DMS153 (cell line): ENCODE measurements at places on chromosomes 7 and 10.

GRCh38 chr10:89937494-89937893 is 236.1 kb downstream of the KIF20B start:
- no peak for DNase-seq

GRCh38 chr10:59234194-59234593 is 57.8 kb downstream of the PHYHIPL start:
- no peak for DNase-seq

DNA sequence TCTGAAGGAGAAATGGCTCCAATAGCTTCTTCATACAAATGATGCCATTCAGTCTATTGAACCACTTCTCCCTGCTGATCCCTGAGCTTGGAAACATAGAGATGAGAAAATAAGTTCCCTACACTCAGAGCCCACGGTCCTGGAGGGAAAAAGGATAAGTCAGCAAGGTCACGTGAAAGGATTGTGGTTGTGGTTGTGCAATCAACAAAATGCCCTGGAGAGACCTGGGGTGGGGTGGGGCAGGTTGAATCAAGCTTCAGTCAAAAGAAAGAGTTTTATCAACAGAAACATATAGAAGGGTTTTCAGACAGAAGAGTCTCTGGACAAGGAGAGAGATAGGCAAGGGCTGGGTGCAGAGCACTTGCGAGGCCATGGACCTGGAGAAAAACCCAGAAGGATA is 30.1 kb downstream of the C10orf90 start:
- DNase-seq = no peak

DNA sequence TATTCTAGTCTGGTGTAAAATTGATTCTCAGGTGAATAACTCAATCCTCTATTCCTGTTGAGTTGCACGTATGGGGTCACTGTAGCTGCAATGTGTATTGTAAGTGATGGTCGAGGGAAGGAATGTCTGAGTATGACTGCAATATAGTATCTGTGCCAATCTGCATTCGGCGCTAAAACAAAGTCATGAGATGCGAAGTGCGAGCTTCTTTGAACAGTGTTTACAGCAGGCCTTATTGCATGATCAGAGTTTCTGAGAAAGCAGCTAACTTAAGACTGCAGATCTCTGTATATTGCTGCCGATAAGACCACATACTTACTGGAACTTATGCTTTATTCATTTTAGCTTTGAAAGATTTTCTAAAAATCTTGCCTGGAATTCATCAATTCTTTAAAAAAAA is 341.7 kb upstream of the BMPER start:
- DNase-seq = no peak

DNA sequence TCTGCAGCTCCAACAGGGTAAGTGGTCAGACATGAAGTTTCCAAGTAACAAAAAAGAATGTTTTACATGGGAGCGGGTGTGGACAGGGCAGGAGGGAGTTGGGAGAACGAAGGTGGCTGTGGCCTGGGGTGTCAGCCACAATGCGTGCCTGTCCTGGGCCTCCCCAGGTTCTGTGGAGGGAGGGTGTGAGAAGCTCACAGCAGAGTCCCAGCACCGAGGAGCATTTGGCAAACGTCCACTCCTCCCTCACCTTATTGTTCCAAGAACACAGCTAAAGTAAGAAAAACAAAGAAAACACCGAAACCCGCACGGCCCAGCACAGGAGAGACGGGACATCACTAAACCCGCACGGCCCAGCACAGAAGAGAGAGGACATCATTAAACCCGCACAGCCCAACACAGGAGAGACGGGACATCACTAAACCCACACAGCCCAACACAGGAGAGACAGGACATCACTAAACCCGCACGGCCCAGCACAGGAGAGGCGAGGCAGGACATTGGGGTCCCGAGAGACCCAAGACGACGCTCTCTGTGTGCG is 226.4 kb downstream of the MAD1L1 start:
- DNase-seq = no peak

- DNase-seq = no peak
Measured at GRCh38 chr10:77513220-77513619, 124.4 kb downstream of the KCNMA1 start.

DNA sequence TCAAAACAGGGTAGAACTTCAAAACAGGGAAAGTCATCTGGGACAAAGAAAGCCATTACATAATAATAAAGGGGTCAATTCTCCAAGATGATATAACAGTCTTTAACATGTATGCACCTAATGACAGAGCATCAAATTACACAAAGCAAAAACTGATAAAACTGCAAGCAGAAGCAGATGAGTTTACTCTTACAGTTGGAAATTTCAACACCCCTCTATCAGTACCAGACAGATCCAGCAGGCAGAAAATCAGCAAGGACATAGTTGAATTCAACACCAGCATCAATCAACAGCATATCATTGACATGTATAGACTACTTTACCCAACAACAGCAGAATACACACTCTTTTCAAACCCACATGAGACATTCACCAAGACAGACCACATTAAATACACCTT is 233.0 kb upstream of the NEBL start:
- no peak for DNase-seq

GRCh38 chr7:128708824-128709223 is 30.3 kb upstream of the CALU start:
- DNase-seq = no peak

GRCh38 chr7:36228039-36228438 is 75.0 kb downstream of the EEPD1 start:
- no peak for DNase-seq

- no peak for DNase-seq
Measured at GRCh38 chr7:133940368-133940767, 186.8 kb upstream of the LRGUK start.
